NCI-H2029 treated with DMSO at 0.1 percent for 48 hours (cell line): ENCODE measurements at places on chromosomes 7 and 10.

- no peak for DNase-seq
These were observed 42.6 kb downstream of the KIF20B start for GRCh38 chr10:89744026-89744425.

DNA sequence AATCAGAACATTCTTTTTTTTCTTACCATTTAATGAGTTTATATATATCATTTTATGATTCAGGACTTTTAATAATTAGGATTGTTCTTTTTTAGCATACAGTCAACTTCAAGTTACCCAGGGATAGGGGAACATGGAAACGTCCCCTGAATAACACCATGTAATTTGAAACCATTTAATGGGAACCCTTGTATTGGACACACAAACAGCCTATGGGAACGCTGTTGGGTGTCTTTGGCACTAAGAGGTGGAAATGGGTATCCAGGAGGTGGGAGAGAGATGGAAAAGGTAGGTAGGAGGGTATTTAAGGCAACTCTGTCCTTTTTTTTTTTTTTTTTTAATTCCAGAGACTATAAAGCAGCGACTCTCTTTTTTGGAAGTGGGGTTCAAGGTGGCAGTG is 2.6 kb downstream of the LUC7L2 start:
- no peak for DNase-seq

DNA sequence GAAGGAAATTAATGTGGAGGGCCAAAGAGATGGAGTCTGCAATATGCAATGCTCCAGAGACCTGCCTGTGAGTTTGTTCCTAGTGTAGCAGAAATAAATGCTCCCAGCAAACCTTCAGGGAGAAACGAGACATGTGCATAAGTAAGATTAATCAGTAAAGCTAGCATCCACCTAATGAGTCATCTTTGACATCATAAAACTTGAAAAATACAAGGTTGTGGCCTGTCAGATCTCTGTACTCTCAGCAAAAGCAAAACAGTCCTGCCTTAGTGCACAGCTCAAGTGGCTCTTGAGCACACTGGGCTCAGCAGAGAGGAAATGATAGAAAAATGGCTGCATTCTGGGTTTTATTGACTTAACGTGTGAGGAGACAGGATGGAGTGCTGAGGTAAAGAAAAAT is 32.5 kb upstream of the ERCC6 start:
- DNase-seq: no peak

DNA sequence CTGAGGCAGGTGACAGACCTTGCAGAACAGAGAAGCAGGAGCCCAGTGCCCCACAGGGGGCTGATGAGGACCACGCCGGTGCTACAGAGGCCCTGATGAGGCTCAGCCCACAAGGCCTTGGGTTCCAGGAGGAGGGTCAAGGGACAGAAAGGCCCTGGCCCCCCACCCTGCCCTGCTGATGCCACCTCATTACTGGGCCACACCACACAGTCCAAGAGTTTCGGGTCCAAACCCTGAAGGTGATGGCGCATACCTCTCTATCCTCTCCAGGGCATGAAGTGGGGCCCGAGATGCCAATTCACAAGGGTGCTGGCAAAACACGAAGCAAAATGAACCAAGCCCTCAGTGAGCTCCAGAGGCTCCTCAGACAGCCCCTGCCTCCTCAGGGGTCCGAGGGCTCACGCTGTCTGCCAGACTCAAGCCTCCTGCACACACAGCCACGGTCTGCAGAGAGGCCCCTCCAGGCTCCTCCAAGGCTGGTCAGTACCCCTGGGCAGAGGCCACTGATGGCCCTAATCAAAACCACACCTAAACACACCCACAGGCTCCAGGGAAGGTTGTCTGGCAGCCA is 32.3 kb downstream of the RASGEF1A start:
- no peak for DNase-seq

GRCh38 chr7:26397796-26398426 is 106.2 kb downstream of the SNX10 start:
- DNase-seq: no peak

GRCh38 chr7:42269161-42269560 is 32.2 kb upstream of the GLI3 start:
- DNase-seq: no peak

GRCh38 chr7:149717481-149717880 is 55.9 kb downstream of the ZNF467 start:
- DNase-seq: no peak

DNA sequence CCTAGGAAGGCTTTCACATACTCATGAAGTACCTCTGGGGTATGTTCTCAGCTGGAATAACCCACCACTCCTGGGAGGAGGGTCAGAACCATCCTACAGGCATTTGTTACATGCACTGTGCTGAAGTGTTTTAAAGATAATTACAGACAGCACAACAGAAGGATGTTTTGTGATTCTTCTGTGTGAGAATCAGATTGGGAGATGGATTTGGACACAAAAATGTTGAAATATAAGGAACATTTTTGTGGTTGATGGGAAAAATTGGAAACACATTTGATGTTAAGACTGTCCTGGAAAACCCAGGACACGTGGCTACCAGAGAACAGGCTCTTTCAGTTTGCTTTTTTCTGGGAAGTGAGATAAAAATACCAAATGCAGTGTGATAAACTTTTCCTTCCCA is 61.4 kb downstream of the BICC1 start:
- DNase-seq: no peak

- no peak for DNase-seq
These were observed 95.4 kb downstream of the PPP1R9A start for GRCh38 chr7:95002775-95003174.

GRCh38 chr10:33507662-33508425 is 173.4 kb upstream of the NRP1 start:
- no peak for DNase-seq
